ENCODE measurements at places on chromosomes 5 and 9.

- DNase-seq = no peak
Measured at GRCh38 chr5:105670596-105670995, 2000.1 kb downstream of the EFNA5 start.

- DNase-seq = no peak
Measured at GRCh38 chr9:134545543-134546245, 95.9 kb upstream of the COL5A1 start.

GRCh38 chr5:34464829-34465228 is 191.3 kb upstream of the RAI14 start:
- peak; percentile 35 for DNase-seq

- no peak for DNase-seq
Measured at GRCh38 chr5:149901511-149901910, 43.1 kb downstream of the PDE6A start.

DNA sequence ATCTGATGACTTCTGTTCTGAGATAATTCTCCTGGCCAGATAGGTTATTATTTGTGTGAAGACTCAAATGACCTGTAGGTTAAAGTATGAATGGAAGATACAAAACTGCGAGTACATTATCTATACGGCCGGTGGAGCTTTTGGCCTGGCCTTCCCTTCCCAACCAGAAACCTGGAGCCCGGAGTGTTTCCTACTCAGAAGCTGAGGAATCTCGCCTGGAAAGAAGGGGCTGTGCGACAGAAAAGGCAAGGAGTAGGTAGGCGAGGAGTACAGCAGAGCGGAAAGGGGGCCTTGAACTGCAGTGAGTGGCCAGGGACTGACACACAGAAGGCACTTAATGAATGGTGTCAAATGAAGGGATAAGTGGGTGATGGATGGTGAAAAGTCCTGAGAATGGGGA is 34.6 kb downstream of the ANGPTL2 start:
- DNase-seq = no peak

- no peak for DNase-seq
Measured at GRCh38 chr9:130938184-130938651, 829 bp downstream of the FIBCD1 start.

- peak; percentile 74 for DNase-seq
Measured at GRCh38 chr5:60503771-60504170, 196.2 kb downstream of the DEPDC1B start.

DNA sequence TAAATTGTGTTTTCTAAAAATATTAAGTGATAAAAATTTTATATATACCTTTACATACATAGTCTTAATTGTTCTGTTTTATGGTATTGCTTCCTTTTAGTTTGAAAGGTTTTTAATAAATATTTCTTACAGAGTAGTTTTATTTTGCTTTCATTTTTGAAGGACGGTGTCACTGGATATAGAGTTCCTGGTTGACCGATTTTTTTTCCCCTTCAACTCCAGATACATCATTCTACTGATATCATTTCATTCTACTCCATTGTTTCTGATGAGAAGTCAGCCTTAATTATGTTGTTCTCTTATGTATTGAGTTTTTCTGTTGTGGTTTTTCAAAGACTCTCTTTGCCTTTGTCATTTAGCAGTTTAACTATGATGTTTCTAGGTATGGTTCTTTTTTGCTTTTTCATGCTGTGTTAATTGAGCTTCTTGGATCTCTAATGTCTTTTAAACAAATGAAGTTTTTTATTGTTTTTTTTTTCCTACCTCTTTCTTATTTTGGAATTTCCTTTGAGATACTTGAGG is 30.4 kb downstream of the MTREX start:
- DNase-seq = no peak

DNA sequence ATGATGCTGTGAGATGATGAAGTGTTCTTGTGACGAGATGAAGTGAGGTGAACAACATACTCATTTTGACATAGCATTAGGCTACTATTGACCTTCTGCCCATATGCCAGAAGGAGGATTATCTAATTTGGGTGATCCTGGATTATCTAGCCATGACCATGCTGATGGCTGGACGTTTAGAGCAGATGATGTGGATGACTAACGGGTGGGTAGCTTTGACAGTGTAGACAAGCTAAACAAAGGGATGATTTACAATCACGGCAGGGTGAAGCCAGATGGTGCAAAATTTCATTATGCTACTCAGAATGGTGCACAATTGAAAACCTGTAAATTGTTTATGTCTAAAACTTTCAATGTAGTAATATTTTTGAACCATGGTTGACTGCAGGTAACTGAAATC is 2403.4 kb upstream of the ACO1 start:
- DNase-seq = no peak

GRCh38 chr5:105506692-105507277 is 1944.2 kb upstream of the NUDT12 start:
- peak; percentile 9 for DNase-seq

DNA sequence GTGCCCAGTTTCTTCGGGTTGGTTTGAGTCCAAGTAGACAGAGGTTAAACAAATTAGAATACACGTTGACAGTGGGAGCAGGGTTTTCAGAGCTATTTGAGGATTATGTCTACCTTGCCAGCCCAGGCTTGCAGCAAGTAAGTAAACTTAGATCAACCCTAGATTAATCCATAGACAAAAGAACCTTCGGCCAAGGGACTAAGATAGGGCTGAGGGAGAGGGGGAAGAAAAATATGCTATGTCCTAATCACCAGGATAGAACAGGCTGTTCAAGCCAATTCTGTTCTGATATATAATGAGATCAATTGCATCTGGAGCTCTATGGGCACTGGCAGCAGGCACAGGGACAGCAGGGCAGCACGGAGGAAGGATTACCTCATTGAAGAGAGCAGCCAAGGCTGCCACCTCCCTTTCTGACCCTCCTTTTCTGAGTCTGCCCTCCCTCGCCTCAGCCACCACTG is 377.7 kb downstream of the PIK3R1 start:
- no peak for DNase-seq

- DNase-seq = no peak
Measured at GRCh38 chr5:23684103-23684502, 176.7 kb downstream of the PRDM9 start.

Data from GM12865 (cell line).